A673 (cell line): ENCODE measurements at places on chromosomes 2 and 18. TPM values are rescaled to one million over a fixed set of nuclear protein-coding genes. Genes with fewer than 3 reads are reported as not detected.

CHRND gene
- total RNA-seq: not detected in 2 replicates

GRCh38 chr2:128498086-128498485 lies 179.4 kb upstream of the HS6ST1 start:
- DNase-seq: no peak

DNA sequence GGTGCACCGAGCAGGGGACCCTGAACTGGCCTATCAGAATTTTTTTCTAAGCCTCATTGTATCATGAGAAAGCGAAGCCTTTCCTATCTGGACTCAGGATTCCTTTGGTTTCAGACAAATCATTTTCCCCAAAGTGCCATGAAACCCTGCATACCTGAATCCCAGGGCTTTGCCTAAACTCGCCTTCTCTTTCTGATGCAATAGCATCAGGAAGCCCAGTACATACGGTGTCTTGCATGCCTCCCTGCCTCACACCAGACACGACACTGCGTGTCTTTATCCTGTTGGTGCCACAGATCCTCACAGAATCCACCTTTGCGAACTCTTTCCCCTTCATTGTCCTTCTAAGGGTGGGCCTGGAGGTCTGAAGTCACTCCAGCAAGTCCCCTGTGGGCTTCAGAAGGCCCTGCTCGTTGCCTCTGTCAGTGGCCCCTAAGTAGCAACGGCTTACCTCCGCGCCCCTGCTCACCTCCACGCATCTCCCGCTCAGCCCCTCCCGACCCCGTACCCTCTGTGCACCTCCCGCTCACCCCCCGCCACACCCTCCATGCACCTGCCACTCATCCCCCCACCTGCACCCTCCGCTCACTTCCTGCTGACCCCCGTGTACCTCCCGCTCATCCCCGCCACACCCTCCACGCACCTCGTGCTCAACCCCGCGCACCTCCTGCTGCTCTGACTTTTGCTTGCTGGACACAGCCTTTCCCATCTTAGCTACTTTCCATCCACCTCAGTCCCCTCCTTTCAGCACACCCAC lies 83.4 kb downstream of the TPGS2 start:
- no peak for DNase-seq

- DNase-seq: no peak
Measured at GRCh38 chr2:61722318-61722717, 131.5 kb downstream of the FAM161A start.

DNA sequence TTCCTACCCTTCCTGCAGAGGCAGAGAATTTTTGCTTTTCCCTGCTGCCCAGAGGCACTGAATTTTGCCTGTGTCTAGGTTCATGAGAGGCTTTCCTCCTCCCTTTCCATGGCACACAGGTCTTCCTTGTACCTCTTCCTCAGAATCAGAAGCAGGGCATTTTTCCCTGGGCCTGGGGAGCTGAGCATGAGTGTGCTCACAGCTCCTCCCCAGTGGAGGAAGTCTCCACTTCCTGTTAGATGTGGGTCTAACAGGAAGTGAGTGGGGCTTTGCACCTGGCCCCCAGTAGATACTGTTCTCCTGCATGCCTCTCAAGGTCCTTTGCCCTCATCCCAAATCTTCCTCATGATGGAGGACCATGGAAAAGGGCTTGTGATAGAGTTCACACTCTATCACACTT lies 297.2 kb upstream of the FIGN start:
- no peak for DNase-seq

DNA sequence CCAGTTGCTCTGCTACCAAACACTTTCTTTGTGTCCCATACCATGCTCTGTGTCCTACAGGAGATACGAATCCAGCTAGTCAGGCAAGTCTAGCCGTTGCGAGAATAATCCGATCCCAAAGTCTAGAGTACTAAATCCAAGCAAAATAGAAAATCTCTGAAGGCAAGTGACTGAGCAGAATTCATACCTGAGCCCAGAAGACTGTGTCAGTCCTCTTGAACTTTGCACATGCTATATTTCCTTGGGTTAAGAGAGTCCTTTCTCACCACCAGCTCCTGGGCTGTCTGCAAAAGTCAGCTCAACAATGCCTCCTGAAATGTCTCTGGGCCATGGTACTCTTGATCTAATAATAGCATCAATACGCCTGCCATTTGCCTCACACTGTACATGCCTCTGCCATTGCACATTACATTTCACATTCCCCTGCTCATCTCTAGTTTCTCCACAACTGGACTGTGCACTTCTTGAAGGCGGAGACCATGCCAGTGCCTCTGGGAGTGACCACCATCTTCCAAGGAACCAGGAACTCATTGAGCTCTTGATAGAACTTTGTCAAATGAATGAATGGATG lies 265.8 kb upstream of the ID2 start:
- DNase-seq: no peak
